ENCODE measurements at places on chromosomes 1 and 21.

DNA sequence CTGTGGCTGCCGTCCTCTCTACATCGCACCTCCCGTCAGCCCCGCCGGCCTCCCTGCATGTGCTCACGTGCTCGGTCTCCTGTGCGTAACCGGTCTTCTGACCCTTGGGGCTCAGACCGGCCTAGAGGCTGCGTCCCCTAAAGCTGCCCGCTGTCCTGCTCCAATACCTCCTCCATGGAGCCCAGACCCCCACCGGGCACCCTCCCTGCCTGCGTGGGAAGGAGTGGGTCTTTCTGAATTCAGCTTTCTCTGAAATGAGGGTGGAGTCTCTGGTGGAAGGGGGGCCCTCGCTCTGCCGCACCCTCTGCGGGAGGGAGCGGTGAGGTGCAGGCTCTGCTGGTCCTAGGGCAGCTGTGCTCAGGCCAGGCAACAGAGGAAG lies 18.7 kb upstream of the POFUT2 start:
- no peak for DNase-seq

DNA sequence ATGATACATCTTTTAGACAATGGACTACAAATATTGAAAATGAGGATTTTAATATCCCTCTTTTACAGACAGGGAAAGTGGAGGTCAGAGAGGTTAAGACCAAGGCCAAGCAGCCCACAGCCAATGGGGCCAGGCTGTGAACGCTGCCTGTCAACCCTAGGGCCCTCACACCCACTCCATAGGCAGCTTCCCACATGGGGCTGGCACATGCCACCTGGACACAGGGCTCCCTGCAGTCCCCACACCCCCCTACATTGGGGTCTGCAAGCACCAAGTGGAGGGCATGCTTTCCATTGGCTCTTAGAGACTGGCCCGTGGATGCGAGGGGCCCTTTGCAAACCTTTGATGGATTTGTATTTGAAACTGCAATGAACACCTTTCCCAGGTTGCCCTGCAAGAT lies 348.5 kb upstream of the VAMP3 start:
- DNase-seq = no peak

GRCh38 chr1:163823017-163823416 lies 501.3 kb downstream of the NUF2 start:
- no peak for DNase-seq

- no peak for DNase-seq
These were observed 76.8 kb downstream of the FOXJ3 start for GRCh38 chr1:42258218-42258617.

GRCh38 chr1:204001166-204001901 lies 71.6 kb upstream of the SOX13 start:
- no peak for DNase-seq

- no peak for DNase-seq
These were observed 44.7 kb downstream of the PLEKHA6 start for GRCh38 chr1:204314893-204315658.

DNA sequence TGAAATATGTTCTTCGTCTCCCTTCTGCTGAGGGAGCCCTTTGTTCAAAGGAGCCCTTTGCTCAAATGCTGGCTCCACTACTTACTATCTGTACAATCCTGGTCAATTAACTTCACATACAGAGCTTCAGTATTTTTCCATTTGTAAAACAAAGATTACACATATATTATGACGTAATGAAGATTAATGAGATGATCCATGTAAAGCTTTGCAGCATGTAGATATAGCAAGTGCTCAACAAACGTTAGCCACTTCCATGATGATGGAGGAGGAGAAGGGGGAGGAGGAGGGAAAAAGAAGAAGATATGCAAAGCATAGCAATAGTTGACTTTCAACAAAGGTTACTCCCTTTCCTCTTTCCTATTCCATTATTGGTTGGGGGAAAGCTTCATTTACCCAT lies 10.1 kb upstream of the DDAH1 start:
- no peak for DNase-seq

- DNase-seq = no peak
These were observed 962.2 kb downstream of the ADGRL2 start for GRCh38 chr1:82762829-82763532.

DNA sequence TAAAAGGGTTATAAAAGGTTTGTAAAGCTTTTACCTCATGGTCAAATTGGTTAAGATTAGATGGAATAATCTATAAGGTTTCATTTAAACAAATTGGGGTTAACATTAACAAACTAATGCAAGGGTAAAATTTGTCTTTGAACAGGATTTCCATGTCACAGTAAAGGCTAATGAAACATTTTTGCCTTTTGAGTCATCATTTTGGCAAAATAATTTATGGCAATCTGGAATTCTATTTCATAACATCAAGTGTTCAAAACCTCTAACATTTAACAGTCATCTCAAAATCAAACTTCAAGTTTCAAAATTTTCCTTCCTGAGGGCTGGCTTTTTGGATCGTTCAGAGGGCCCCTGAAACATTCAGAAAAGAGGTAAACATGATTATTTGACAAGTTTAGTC lies 6.6 kb upstream of the CD46 start:
- no peak for DNase-seq

DNA sequence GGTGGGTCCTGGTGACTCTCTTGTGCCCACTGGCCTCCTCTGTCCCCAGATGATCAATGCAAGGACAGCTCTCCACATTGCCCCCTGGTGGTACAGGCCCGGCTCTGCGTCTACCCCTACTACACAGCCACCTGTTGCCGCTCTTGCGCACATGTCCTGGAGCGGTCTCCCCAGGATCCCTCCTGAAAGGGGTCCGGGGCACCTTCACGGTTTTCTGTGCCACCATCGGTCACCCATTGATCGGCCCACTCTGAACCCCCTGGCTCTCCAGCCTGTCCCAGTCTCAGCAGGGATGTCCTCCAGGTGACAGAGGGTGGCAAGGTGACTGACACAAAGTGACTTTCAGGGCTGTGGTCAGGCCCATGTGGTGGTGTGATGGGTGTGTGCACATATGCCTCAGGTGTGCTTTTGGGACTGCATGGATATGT lies 10.8 kb downstream of the ADAMTSL4 start:
- no peak for DNase-seq

DNA sequence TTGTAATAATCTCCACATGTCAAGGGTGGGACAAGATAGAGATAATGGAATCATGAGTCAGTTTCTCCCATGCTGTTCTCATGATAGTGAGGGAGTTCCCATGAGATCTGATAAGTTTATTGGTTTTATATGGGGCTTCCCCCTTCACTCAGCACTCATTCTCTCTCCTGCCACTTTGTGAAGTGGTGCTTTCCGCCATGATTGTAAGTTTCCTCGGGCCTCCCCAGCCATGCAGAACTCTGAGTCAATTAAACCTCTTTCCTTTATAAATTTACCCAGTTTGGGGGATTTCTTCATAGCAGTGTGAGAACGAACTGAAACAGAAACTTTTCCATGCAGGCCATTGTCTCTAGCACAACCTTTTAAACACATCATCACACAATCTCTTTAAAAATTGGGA lies 221.5 kb upstream of the BRINP3 start:
- no peak for DNase-seq

GRCh38 chr21:33441489-33442477 lies 38.0 kb downstream of the TMEM50B start:
- no peak for DNase-seq

GRCh38 chr1:20405893-20406604 lies 80.0 kb downstream of the CAMK2N1 start:
- DNase-seq = no peak

DNA sequence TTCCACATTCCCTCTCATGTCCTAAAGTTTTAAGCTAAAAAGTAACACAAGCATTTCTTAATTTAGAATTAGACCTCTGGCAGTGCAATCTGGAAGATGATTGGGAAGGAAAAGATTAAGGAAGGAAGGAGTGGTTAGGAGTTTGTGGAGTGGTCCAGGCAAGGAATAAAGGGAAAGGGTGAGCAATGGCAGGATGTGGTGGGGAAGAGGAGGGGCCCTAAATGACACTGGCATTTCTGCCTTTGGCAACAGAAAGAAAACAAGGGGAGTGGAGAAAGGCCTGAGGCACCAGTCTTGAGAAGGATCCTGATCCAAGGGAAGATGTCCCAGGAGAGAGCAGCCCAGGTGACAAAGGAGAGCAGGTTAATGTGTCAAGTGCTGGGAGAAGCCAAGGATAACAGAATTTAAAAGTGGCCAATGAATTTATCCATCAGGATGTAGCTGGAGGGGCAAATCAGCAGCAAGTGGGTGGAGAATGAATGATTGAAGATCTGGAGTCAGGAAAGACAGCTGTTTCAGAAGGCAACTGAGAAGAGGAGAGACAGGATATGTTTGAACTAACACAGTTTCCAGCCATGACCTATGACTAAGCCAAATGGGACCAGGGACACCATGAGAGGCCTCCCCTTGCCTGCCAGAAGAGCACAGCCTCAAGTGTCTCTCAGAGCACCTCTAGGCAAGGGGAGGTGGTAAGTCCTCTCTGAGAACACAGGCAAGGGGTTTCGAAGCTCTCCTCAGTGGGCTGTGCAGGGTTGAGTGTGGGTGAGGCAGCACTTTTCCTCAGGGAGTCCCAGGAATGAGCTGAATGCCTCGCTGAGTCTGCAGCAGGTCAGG lies 20.9 kb upstream of the LY9 start:
- no peak for DNase-seq

DNA sequence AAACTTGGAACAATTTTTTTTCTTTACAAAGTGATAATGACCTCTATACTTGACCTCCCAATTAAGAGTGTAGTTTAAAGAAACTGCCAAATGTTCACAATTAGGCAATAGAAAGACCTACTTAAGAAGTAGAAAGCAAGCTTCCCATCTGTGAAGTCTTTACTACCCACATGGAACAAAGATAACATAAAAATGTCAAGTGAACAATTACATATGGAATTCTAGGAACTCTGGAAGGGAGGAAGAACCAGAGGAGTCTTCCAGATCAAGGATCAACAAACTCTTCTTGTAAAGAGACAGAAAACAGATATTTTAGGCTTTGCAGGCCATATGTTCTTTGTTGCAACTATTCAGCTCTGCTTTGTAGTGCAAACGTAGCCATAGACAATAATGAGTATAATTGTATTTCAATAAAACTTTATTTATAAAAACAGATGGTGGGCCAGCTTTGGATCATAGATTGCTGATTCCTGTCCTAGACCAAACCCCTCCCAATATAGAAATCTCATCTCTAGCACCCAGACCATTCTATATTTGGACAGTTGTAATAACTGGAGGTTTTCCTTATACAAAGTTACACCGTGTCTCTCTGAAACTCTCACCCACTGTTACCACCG lies 68.4 kb upstream of the MAGI3 start:
- no peak for DNase-seq

- no peak for DNase-seq
These were observed 279.0 kb downstream of the MATN1 start for GRCh38 chr1:30444401-30444800.

GRCh38 chr21:34260277-34261008 lies 103.4 kb upstream of the KCNE2 start:
- no peak for DNase-seq

- DNase-seq = no peak
These were observed 2.9 kb downstream of the LAMC1 start for GRCh38 chr1:183025782-183026774.

DNA sequence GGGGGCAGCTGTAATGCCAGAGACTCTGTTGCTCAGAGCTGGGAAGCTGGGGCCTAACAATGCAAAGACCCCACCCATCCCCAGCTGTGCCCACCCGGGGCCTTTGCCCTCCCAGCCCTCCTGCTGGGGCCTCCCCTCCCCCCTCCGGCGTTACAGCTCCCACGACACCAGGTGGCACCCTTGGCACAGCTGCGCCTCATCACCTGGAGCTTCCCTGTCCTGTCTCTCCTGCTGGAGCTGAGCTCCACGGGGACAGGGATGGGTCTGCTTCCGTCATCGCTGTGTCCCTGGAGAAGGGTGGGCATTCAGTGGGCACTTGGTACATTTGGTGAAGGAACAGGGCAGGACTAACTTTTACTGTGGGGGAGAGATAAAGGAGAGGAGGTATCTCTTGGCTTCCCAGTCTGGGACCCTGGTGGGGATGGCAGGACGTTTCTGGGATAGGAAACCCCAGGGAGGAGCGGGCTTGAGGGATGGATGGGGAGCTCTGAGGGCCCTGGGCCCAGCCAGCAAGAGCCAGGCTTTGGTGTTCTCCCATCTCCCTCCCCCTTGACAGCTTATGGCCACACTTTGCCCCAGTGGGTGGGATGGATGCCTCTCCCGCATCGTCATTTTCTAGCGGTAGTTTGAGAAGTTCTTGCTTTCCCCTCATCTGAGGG lies 453.2 kb downstream of the PTPRU start:
- no peak for DNase-seq

DNA sequence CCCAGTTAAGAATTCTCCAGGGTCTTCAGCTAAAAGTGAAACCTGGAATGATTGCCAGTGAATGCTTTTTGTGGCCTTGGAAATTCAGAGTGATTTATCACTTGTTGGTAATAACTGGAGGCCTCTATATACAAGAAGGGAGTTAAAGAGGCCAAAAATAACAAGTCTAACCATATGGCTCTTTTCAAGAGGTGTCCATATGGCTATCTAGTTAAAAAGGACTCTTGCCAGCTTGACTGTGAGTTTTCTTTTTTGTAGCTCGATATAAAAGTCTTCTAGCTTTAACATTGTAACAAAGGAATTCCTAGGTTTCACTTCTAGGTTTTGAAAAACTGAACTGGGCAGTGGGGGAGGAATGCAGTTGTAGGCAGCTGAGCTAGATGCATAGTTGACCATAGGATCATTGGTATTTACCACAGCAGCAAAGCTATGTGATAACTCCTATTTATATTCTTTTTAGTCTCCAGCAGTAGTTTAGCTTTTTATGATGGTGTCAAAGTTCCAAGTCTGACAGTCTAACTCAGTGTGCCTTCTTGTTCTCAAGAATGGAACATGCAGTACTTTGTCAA lies 44.4 kb downstream of the CACHD1 start:
- no peak for DNase-seq

DNA sequence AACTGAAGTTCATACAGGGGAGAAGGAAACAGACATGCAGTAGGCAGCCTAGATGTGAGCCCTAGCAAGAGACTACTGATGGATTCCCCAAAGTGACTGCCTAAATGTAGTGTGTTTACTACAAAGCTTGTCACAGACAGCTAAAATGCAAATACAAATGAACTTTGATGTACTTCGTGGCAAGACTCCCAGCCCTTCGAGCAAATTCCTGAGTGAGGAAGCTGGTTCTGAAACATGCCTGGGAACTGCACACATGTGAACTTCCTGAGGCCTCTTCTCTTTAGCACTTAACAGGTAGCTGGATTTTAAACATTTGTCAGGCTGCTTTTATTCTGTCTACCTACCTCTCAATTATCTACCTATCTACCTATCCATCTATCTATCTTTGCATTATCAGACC lies 6.7 kb upstream of the IRF2BP2 start:
- DNase-seq = no peak

GRCh38 chr1:7953850-7954609 lies 7.5 kb upstream of the PARK7 start:
- DNase-seq = peak; percentile 93

- no peak for DNase-seq
These were observed 12.1 kb upstream of the SLC2A7 start for GRCh38 chr1:9038338-9038650.

DNA sequence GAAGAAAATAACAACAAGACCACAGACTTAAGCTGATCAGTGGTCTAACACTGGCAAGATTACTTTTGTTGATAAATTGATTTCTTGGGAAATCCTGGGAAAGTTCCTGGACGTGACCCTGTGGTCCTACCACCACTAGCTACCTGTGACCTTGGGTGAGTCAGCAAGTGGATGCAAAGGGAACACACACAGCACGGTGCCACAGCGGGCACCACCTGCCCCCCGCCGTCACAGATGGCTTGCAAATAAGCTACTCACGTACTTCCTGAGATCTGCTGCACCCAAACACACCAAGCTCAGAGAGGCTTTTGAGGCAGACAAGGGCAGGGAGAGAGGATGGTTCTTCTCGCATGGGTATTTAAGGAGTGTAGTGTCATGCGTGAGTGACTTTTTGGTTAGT lies 12.7 kb downstream of the CFAP298 start:
- no peak for DNase-seq

GRCh38 chr21:26389971-26390641 lies 183.0 kb downstream of the CYYR1 start:
- DNase-seq = no peak
